ENCODE measurements at places on chromosomes 16 and 17.
A peak's percentile ranks its signal among the peaks of the same experiment; 100 is the strongest.

DNA sequence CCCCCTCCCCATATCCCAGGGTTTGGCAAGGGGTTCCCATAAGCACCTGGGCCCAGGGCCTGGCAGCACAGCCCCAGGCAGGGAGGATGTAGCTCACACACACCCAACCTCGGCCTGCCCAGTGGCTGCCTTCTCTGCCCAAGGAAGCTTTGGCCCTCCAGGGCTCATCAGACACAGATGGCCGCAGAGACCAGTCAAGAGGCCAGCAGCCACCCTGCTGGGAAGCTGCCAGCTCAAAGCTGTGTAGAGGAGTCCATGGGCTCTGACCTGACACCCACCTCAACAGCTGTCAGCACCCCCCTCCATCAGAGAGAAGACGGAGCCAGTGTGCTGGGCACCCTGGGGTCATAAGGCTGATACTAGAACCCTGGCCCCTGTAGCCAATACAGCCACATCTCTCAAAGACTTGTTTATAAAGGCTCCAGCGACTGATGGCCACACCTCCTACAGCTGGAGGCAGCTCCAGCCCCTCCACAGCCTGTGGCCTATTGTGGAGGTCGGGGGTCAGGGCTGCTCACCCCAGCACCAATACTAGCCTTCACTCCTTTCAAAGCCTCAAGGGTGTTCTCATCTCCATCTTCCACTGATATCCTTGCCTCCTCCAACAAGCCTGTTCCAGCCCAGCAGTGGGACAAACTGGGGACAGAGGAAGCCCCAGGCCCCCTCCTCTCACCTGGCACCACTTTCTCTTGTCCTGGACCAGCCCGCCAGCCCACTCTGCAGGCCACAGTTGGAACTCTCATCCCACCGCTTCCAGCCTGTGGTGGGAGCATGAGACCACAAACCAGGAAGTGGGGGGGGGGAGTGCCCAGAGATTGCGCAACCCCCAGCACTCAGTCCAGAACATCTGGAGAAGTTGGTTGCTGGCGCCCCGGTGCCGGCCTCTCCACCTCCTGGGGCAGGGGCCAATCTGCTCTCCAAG is 2.2 kb upstream of the MPG start:
- peak; percentile 48 for DNase-seq

- peak; percentile 37 for DNase-seq
These were observed 11.4 kb downstream of the CHST4 start for GRCh38 chr16:71537643-71538042.

GRCh38 chr17:17661834-17662385 is 19.3 kb upstream of the RAI1 start:
- peak; percentile 26 for DNase-seq

DNA sequence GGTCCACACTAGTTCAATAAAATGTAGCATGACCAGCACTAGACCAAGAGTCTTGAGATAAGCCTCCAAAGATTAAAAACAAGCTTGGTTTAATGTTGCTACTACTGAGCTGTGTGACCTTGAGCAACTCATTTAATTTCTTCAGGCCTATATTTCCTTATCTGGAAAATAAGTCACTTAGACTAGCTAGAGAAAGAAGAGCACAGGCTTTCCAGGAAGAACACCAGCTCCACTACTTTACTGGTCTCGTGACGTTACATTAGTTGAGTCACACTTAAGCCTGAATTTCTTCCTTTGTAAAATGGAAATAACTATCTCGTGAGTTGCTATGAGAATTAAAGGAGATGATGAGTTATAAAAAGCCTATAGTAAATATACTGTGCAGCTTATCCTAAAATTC is 5.4 kb downstream of the HELZ start:
- peak; percentile 20 for DNase-seq

DNA sequence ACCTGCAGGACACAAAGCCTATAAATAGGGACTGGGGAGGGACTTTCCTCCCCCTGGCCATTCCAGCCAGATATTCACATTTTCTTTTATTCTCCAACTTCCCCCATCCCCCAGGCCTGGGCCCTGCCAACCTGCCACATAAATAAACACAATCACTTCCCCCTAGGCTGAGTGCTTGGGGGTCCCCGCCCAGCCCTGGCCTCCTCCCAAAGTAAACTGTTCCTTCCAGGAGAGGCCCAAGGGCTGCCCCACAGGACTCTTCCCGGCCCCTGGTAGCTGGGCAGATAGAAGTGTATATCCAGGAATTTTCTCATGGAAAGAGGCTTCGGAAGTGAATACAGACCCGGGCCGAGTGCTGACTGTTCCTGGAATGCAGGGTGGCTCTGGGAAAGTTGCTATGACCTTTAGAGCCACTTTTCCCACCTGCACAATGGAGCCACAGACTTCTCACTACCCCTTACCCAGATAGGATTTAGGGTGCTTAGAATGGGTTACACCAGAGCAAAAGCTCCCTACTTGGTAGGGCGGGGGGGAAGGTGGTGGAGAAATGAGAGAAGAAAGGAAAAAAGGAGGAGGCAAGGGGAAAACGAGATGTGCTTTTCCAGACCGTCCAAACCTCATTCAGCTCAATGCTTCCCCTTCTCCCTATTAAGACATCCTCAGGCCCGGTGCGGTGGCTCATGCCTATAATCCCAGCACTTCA is 8.5 kb downstream of the CSF3 start:
- DNase-seq, result no peak

DNA sequence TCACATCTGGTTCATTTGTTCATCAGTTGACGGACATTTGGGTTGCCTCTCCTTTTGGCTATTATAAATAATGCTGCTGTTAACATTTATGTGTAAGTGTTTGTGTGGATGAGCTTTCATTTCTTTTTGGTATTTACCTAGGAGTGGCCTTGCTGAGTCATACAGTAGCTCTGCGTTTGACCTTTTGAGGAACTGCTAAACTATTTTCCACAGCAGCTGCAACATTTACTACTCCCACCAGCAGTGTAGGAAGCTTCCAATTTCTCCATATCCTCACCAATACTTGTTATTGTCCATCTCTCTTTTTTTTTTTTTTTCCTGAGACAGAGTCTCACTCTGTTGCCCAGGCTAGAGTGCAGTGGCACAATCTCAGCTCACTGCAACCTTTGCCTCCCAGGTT is 20.7 kb upstream of the PLCG2 start:
- DNase-seq, result peak; percentile 82
